ENCODE measurements at places on chromosomes 13 and 19. TPM values are rescaled to one million over a fixed set of nuclear protein-coding genes. Genes with fewer than 3 reads are reported as not detected.

DNA sequence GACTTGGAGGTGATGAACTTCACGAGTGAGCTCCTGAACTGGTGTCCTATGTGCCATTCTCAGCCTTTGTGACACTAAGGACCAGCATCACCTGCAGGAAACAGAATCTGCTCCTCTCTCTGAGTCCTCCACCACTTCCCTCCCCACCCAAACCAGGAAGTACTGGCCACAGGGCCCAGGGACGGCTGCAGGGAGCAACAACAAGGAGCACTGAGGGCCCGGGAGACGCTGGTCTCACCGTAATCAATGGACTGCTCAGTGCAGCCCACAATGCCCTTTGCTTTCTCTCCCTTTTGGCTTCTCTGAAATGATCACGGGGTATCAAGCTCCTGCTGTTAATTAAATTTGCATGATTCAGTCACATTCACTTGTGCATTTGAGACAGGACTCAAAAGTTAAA, 18.6 kb downstream of the PEPD start:
- no peak for DNase-seq

DNA sequence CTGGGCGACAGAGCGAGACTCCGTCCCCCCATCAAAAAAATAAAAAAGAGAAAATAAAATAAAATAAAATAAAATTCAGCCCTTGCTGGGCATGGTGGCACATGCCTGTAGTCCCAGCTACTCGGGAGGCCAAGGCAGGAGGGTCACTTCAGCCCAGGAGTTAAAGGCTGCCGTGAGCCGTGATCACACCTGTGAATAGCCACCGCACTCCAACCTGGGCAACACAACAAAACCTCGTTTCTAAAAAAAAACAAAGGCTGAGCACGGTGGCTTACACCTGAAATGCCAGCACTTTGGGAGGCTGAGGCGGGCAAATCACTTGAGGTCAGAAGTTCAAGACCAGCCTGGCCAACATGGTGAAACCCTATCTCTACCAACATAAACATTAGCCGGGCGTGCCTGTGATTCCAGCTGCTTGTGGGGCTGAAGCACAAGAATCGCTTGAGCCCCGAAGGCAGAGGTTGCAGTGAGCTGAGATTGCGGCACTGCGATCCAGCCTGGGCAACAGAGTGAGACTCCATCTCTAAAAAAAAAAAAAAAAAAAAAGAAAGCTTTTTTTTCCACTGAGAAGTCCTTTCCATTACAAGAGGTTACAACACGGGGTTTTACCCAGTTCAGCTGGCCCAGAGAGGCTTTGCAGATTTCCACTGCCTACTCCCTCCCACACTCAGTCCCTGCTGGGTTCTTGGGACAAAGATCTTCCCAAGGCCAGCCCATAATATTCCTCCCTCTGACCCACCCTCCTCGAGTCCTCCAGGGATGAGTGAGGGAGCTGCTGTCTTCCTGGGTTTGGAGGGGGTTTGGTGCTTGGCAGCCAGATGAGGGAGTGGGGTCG, 6.4 kb downstream of the ANGPTL4 start:
- DNase-seq = no peak

The LGALS16 gene
- not detected for total RNA-seq

The MADCAM1 gene
- 0.46 TPM for total RNA-seq

The PVR gene
- total RNA-seq = 210 TPM

The KRTDAP gene
- total RNA-seq = not detected

The ZNF135 gene
- 4.6 TPM for total RNA-seq
